ENCODE measurements at places on chromosomes 7 and 10.

DNA sequence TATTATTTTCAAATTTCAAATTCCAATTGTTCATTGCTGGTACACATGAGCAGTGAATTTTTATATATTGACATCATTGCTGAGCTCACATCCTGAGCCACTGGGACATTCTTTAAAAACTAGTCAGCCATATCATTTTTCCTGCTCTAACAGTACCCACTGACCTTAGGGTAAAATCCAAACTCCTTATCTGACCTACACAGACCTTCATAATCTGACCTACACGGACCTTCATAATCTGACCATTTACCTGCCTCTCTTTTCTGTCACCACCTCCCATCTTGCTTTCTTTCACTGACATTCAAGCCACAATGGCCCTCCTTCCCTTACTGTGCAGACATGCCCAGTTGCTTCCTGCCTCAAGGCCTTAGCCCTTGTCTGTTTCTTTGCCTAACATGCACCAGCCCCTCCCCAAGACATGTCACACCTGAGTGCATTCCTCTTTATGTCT, 16.1 kb upstream of the CUZD1 start:
- no peak for DNase-seq

DNA sequence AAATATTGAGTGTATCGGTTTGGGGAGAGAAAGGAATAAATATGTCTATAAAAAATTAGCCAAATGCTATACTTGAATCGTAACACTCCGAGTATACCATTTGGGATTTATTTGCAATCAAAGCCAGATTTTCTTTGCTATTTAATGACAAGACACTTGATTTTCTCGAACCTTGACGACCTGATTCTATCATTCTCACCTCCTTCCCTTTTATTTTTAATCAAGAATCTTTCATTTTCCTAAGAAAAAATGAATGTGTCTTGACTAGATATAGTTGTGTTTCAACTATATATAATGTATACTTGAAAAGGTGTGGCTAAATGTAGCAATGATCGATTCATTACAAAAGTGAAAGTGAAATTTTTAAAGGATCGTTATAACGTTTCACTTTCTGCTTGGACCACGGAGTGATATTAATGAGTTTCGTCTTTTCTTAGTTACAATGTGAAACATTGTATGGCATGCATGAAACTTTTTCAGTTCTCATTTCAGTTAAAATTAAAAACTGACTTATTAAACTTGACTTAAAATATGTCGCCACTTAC, 562 bp downstream of the NUB1 start:
- DNase-seq, result no peak

DNA sequence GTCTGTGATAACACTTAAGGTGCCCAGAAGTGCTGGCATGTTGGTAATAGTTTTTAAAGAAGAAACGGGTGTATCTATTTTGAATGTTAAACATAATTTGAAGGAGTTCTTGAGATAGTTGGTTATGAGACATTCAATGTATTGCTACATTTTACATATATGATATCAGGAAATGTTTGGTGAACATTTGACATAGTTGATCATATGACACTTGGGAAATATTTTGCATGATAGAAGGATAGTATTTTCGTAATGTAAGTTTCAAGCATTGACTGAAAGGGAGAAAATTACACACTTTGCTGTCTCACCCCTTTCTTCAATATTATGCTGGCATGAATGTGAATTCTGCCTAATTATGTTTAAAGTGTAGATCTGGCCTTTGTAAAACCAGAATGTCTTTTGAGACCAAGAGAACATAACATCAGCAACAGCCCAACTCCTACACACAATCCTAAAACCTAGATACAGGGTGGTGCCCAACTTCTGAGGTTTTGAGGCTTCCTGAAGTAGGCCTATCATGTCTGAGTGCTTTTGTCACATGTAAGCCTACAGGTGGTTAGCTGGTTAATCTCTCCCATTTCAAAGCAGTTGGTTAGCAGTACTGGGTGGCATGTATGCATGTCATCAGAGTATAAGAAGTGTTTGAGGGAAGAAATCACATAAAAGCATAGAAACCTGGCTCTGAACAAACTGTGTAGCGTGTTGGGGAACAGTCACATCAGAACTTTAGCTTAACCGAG, 2.1 kb downstream of the ADD3 start:
- peak; percentile 44 for DNase-seq

DNA sequence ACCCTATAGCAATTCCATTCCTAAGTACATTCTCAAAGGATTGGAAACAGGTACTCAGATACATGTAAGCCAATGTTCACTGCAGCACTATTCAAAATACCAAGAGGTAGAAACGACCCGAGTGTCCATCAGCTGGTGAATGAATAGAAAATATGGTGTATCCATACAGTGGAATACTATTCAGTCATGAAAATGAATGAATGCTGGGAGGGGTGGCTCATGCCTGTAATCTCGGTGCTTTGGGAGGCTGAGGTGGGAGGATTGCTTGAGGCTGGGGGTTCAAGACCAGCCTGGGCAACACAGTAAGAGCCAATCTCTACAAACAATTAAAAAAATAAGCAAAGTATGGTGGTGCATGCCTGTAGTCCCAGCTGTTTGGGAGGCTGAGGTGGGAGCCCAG, 62.8 kb downstream of the CLEC2L start:
- DNase-seq, result no peak

DNA sequence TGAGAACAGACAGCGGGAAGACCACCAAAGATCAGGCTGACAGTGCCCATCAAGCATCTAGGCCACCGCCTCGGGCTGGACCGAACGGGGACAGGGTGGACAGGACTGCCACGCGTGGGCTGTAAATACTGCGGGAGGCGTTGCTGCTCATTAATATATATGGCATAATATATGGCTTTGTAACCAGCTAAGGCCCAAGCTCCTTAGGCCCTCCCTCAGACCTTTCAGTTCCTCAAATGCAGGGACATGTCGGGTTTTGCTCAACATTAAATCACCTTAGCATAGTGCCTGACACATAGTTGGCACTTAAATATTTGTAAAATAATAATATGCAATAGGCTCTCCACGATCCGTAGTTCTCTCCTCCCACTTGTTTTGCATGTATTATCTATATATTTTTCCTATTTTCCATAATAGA, 402 bp upstream of the TMEM168 start:
- DNase-seq, result no peak

DNA sequence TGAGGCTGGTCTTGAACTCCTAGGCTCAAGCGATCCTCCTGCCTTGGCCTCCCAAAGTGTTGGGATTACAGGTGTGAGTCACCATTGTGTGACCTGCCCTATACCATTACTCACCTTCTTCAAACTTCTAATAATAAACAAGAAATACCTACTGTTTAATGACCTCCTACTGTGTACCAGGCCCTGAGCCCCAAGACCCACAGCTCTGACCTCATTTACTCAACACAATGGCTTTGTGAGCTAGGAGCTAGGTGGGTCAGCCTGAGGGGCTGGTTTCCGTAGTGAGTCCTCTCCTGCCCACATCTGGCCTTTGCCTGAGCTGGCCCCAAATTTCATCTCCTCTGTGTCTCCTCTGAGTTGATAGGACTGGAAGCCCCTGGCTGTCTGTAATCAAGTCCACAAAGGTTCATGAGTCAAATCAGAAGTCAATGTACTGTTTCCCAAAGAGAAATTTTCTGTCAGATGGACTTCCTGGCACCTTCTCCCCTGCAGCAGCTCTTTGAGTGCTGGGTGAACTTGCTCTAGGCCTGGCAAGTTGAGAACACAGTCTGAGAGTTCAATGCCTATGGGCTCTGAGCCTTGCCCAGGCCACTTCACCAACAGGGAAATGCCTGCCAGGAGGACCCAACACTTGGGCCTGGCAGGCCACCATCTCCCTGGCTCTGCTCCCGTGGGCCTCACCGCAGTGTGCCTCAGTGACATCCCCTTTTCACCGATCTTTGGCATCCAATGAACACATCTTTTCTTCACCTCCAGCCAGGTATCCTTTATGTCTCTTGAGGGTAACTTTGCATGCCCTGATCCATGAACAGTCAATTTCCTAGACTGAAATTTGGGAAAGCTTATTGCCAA, 24.0 kb downstream of the NEURL1 start:
- DNase-seq, result no peak

DNA sequence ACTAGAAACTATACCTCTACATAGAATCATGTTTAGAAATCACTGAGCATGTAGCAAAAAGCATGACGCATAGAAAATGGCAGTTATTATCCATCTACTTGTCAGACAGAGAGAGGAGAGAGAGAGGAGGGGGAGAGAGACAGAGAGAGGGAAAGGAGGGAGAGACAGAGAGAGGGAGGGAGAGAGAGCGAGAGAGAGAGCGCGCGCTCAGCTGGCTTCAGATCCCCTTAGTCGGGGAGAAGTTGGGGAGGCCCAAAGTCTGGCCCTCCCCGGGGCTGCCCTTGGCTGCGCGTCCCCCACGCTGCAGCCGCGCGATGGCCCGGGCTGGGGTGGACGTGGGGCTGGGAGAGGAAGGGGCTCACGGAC, 37.0 kb downstream of the CNPY1 start:
- DNase-seq, result no peak

GRCh38 chr10:69422676-69423075, 6.0 kb upstream of the TACR2 start:
- DNase-seq, result no peak

GRCh38 chr10:48494073-48494472, 110.8 kb downstream of the ARHGAP22 start:
- DNase-seq, result peak; percentile 23

- no peak for DNase-seq
Measured at GRCh38 chr7:103142494-103142893, 6.4 kb downstream of the NAPEPLD start.

- no peak for DNase-seq
Measured at GRCh38 chr10:3658766-3659165, 126.2 kb downstream of the KLF6 start.

DNA sequence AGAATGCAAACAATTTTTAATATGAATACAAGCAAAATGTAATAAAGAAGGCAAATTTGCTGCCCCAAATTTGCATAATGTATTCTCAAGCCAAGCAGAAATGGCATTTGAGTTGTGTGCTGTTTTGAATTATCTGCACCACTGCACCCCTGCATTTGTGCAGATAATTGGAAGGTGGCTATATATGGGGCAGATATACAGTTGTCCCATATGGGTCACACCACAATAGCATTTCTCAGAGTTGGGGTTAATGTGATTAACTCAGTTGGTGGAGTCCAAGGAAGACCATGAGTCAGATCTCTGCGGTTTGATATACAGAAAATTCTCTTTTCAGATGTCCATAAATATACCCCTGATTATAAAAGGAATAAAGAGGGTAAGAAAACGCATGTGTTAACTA, 68.9 kb upstream of the EXOC4 start:
- DNase-seq, result no peak

DNA sequence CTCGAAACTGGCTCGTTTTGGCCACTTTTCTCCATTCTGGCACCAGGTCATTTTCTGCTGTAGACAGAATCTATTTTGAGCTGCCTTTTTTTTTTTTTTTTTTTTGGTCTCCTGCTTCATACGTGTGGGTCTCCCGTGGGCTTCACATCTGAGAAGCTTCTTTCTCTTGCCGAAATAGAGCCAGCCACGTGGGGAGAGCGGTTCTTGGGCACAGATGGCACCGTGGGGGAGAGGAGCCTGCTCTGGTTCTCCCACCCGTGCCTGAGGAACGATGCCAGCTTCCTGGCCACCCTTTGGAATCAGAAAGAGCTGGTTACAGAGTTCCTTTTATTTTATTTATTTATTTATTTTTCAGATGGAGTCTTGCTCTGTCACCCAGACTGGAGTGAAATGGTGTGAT, 48.7 kb upstream of the OCM2 start:
- no peak for DNase-seq

DNA sequence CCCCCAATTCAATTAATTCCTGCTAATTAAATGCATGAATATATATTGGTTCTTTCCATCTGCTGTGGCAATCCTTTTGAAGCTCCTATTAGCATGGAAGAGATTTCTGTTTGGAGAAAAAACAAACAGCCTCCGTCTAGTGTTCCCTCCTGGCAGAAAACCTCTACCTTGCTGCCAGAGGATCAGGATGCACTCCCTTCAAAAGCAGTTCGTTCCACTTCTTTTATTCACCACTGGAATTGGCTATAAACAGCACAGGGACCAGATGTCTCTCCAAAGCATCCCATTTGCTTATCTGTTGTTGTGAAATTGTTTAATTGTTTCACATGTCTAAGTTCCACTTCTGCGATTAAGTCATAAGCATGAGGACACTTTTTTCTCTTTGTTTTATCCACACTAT, 77.8 kb upstream of the PTN start:
- no peak for DNase-seq

GRCh38 chr10:21292763-21293517, 232.5 kb downstream of the SKIDA1 start:
- no peak for DNase-seq

GRCh38 chr7:80139236-80139635, 4.6 kb downstream of the GNAI1 start:
- no peak for DNase-seq

- no peak for DNase-seq
Measured at GRCh38 chr7:120991581-120991980, 3.1 kb downstream of the CPED1 start.

GRCh38 chr10:126838316-126838715, 66.9 kb upstream of the DOCK1 start:
- no peak for DNase-seq

DNA sequence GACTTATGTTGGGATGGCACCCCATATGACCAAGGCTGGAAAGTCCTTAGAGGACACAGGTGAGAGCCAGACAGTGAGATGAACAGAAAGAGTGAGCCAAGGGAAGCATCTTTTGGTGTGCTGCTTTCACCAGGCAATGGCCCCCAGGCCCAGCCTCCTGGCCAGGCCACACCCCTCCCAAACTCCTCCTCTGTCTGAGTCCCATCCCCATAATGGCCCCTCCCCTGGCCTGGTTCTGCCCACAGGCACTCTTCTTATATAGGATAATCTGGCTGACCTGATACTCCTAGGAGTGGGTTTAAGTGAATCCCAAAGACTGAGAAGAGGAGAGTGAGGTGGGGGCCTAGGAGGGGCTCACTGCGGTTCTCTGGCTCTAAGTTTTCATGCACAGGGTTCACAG, 252.5 kb downstream of the RPS24 start:
- DNase-seq, result no peak

DNA sequence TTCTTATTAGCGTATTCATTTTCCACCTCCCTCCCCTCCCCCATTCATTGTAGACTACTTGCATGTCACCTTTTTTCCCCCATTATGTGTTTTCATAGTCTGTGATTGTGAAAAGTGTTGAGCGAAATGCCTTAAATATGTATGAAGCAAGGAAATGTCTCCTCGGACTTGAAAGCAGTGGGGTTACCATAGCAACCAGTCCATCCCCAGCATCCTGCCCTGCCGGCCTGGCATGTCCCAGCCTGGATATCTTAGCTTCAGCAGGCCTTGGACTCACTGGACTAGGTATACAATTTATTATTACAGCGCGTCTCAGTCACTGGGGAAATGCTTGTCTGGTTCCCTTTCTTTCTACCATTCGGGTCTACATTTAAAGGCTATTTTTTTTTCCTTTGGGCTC, 283.6 kb downstream of the BICC1 start:
- no peak for DNase-seq

DNA sequence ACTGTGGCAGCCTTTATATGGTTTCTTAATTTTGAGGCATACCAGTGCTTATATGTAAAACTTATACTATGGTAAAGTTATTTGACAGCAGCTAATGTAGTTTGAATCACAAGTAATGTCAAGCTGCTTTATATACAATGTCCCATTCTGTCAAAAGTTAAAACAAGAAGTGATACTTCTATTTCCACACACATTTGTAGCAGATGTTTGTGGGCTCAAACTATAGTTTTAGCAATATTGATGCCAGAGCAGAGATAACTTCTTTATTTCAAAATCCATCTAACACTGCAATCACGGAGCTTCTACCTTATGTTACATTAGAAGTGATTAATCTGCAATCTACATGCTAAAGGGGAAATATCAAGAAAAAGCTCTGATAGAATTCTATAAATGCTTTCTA, 149.6 kb downstream of the ADK start:
- DNase-seq, result no peak

GRCh38 chr7:28677668-28678067, 265.4 kb downstream of the CREB5 start:
- no peak for DNase-seq

Data from T-helper 2 cell (primary cell).